ENCODE measurements at places on chromosomes 11 and 22.

DNA sequence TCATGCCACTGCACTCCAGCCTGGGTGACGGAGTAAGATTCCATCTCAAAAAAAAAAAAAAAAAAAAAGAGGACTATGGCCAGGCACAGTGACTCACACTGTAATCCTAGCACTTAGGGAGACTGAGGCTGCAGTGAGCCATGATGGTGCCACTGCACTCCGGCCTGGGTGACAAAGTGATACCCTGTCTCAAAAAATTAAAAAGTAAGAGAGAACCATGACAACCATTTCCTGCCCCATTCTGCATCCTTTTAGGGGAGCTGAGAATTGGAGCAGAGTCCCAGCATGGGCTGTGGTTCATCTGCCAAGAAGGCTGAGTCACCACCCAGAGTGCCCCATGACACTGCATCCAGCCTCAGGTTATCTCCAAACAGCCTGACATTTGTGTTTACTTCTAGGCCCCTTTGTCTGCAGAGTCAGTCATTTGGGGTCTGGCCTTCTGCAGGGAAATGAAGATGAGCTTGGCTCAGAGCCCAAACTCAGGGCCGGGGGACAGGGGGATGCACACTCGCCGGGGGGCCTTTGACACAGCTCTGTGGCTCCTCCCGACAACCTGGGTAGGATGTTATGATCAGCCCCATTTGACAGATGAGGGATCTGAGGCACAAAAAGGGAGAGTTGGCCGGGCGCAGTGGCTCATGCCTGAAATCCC, 4.7 kb downstream of the CSDC2 start:
- no peak for DNase-seq

DNA sequence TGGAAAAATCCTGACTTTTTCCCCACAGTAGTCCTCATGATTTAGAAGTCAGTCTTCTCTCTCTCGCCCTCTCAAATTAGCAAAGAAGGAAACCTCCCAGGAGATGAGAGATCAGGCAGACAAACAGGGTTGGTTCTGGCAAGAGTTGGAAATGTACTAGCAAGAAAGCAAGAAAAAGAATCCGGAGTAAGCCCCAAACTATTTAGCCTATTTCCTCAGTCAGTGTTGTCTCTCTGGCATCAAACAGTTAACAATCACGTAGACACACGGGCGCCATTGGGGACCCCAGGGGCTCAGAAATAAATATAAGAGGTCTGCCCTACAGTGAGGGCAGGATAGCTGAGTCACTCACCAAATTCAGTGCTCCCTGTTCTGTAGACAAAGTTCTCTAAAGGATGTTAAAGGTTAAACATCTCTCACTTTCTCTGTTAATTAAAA, 4.7 kb downstream of the C11orf52 start:
- DNase-seq, result no peak

GRCh38 chr11:65260756-65261590, 789 bp upstream of the POLA2 start:
- no peak for DNase-seq

- DNase-seq, result no peak
These were observed 117.3 kb upstream of the GRK3 start for GRCh38 chr22:25447067-25447685.

GRCh38 chr11:40280159-40281051, 1179.0 kb downstream of the LRRC4C start:
- no peak for DNase-seq

DNA sequence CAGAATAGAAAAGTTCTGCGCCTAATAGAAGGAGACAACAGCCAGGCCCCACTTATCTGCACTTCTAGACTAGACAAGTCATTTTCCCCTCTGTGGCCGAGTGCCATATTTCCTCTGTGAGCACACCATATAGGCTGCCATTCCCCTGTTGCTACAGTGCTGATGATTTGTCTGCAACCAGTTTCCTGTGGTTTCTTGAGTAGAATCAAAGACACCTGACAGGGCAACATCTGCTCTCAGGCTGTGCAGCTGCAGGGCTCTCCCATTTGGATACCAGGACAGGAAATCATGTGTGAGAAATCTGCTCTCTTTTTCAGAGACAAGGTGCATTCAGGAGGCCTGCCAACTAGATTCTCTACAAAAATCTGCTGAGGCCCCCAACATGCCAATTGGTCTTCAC, 879.3 kb downstream of the DLG2 start:
- no peak for DNase-seq

DNA sequence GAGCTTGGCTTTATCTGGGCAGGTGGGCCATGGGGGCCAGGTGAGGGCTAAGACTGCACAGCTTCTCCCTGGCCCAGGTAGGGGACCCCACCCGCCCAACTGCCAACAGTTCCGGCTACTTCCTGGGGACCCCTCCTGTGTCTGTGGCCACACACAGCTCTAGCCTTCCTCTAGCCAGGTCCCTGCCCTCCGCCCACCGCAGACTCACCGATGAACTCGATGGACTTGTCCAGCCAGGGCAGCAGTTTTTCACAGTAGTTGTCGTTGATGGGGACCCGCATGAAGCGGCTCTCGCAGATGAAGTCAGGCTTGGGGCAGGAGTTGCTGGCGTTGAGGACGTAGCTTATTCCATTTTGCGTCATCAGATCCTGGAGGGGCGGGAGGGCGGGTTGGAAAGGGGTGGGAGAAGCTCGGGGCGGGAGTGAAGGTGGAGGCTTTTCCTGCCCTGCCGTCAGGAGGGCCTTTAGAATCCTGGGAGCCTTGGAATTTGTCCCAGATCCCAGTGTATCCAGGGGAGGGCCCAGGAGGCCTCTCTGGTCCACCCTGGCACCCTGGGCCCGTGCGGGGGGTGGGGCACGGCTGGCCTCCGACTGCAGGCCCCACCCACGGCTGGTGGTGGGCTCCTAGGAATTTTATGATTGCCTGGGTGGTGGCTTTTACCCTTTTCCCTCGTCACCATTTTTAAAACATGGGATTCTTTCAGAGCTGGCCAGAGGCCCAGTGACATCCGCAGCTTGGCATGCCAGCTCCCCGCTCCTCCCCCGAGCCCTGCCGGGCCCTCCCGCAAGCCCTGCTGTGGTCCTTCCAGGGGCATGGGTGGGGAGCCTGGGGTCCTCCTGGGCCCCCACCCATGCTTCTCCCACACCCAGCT, 13.9 kb downstream of the DUSP8 start:
- no peak for DNase-seq

- DNase-seq, result no peak
These were observed 564 bp downstream of the THAP12 start for GRCh38 chr11:76380159-76380976.

DNA sequence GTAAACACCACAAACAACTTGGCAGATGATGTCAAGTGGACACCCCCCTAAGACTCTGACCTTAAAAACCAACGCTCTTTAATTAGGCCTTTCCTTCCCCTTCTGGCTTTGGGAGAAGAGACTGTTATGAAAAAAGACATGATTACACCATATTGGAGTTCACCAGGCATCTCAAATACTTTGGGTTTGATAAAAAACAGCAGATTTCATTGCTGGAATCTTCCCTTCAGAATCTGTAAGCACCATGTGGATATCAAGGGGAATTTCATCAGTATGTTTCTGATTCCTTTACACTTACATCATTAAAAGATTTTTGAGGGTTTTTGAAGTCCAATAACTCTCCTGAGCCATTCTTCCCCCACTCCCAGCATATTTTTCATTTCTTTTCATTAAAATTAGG, 85.6 kb downstream of the KIRREL3 start:
- DNase-seq, result no peak

DNA sequence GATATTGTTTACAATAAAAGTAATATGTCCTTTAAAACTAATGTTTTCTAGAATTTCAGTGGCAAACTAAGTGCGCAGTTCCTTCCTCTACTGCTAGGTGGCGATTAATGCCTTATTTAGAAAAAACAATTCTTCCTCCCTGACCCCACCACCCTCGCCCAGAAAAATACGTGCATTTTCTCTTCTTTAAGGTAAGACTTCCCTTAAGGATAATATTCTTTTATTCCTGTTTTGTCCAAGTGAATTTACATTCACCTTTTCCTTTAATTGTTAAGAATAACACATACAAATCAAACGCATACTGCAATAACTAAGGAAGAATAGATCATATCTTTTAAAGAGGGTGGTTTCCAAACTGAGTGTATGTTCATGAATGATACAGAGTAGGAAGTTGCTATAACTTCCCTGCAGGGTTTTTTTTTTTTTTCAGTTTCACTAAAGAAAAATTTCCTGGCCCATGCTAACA, 17.0 kb upstream of the PSMA1 start:
- DNase-seq, result no peak

All from pulmonary artery endothelial cell (primary cell).